Amniotic stem cell (primary cell): ENCODE measurements at places on chromosomes 6 and 20.

DNA sequence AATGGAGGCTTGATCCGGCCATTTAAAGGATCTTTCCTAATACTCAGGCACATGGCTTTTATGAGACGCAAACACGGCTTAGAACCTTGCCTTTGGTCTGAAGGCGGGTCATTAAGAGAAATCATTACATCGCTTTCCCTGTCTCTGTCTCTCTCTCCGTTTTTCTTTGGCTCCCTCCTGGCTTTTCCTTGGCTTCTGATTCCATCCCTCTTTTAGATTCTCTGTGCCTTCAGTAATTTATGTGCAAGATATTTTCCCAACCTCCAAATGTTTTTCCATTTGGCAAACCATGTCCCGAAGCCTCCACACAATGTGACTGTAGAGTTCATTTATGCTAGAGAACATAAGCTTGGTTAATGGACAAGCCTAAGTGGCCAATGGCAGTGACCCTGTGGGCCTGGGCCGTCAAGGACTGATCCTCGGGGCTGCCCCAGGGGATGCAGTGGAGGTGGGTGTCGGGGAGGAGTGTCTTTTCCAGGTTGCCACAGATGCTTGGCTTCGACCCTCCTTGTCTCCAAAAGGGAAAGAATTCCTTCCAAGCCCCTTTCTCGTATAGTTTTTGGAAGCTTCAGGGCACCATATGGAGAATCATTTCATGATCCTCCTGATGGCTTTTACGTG lies 157.0 kb downstream of the SCML4 start:
- DNase-seq, result no peak

GRCh38 chr6:3176562-3177355 lies 19.4 kb upstream of the TUBB2A start:
- DNase-seq, result peak; percentile 68

- no peak for DNase-seq
Observed at GRCh38 chr6:166650824-166651807, 24.1 kb upstream of the RPS6KA2 start.

DNA sequence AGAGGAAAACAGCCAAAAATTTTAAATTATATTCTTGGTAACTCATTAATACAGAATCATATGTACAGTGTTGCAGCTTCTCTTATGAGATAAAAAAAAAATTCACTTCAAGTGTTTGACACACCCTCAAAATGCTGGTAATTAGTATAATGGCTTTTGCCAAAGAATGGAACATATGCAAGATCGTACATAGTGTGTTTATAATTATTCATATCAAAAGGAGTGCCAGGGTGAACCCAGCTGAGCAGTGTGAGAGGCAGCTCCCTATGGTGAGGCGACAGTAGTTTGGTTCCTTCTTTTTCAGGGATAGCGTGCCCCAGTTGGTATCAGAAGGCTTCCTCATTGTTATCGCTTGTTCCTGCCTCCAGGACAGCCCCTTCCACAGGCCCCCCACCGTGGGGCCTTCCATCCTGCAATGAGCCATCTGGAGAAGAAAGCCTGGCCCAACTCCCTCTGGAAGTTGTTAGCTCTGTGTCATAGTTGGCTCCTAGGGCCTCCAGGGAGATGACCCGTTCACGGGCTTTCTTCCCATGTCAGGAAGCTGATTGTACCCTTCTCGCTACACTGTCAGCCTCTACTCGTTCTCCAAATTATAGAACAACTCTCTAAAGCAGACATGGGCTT lies 150.7 kb downstream of the FRK start:
- no peak for DNase-seq

DNA sequence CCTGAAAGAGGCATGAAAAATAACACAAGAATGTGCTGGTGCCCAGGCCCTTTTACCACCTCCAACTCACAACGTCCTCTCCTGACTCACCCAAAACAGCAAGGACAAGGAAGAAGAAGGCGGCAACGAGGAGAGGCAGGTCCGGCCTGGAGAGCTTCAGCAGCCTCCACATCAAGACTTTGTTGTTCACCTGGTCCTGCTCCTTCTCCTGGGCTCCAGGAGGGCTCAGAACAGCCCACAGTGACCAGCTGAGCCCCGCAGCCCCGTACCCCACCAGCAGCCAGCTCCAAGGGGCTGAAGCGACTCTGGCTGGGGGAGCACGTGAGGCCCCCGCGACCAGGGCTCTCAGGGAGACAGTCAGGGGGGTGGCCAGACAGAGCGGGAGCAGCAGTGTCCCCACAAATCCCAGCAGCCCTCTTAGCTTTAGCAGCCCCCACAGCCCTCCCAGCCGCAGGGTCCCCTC lies 857 bp downstream of the TAP2 start:
- DNase-seq, result no peak

DNA sequence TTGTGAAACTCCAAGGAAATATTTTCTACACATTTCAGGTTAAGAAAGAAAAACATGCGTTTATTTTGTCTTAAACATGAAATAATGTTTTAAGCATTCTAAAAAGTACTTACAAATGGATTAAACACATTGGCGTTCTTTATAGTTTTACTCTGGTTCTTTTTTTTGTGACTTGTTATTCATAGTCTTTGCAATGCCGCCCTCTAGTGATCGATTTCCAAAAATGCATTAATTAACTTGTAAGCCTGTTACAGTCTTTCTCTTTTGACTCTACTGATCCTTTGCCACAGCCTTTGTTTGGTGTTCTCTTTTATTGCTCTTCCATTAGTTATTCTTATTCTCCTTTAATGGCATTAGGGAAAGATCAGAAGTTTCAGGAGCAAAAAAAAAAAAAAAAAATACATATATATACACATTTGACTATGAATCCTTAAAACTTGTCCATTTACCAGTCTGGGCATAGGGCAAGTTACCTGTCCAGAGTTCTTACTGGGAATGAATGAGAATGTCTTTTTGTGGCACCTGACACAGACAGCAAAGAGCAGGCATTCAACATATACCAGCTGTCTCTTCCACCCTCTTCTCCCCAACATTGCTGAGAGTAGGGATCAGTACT lies 59.9 kb downstream of the MACROD2 start:
- DNase-seq, result peak; percentile 62

DNA sequence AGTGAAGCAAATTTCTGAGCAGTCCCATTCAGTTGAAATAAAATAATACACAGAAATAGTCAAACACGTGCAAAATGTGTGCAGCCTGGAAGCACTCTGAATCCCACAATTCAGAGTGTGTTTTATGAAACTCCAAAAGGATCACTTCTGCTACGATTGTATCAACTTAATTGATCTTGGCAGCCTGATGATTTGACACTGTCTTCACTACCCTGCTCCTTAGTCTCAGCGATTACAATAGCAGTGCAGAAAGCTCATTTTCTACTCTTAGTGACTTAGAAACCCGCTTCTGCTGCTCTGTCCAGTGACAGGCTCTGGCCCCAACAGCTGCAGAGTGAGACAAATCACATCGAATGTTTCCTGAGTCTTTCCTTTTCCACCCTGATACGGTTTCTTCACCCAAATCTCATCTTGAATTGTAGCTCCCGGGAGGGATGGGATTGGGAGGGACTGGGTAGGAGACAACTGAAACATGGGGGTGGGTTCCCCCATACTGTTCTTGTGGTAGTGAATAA lies 16.2 kb upstream of the EMILIN3 start:
- no peak for DNase-seq

DNA sequence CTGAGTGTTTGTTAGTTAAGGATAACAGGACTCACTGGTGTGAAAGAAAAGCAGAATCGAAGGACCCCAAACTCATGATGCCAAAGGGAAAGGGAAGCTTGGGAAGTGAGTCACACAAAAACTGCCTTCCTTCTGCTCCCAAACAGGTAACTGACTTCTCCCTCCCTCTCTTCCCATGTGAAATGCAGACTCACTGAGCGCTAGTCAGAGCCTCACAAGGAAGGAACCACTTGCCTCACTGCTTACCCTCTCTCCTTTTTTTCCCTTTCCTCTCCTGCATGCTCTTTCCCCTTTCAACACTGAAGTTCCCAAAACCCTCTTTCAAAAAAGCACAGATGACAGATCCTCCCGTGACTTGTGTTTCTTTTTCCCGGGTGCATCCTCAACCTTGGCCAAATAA lies 56.4 kb downstream of the LYRM4 start:
- no peak for DNase-seq

GRCh38 chr20:3674995-3675900 lies 6.6 kb downstream of the ADAM33 start:
- no peak for DNase-seq

DNA sequence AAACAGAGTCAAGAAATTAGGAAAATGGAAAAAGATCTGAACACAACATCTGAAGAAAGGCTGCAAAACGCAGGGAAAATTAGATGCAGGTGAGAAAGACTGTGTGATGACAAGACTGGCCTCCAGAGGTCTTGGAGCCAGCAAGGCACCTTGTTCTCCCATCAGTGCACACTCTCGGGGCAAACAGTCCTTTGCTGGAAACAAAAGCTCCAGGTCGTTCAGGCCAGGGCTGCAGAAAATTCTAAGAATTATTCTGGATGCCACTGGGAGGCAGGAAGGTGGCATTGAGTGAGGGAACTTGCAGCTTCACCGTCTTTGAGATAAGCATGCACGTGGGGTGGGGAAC lies 219.9 kb upstream of the SSTR4 start:
- no peak for DNase-seq

DNA sequence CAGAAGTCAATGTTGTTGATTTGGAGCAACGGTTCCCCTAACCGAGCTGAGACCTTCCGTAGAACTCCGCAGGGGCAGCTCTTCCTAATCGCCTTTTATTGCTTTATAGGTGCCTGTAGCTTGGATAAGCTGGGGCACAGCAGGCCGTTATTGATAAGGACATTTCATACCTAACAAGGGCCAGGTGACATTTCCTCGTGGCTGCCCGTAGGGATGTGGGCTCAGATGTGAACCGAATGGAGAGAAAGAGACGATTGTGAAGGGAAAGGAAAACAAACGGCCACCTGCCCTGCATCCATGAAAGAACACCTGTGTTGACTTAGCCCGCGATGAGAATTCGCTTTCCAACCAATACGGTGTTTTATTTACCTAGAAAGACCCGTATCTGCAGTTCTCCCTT lies 53.3 kb upstream of the DACT2 start:
- DNase-seq, result no peak

DNA sequence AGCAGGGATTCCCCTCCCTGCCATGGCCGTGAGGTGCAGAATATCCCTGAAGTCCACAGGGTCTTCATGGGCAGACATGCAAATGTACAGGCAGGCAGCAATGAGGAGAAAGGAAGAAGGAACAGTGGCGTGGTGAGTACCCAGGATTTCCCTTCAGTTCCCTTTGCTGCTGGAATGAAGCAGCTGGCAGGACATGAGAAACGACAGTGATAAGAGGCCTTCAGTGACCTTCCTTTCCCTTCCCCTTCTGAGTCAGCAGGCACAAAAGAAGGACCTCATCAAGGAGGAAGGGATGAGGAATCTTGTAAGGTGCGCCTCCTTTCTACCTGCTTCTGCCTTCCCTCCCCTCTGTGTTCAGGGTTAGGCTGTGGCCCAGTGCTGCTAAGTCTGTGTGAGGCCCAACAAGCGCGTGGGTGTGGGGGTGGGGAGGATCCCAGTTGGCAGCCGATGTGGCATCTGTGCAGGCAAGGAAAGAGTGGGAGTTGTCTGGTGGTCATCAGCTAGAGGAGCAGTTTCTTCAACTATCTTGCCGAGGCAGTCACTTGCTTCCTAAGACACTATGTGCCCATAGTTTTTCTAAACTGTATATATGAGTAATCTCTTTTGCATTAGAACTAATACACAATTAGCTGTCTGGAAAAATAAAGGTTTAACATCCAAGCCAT lies 29.5 kb upstream of the FBXO9 start:
- DNase-seq, result no peak

GRCh38 chr20:52429029-52429428 lies 237.4 kb upstream of the ZFP64 start:
- no peak for DNase-seq

DNA sequence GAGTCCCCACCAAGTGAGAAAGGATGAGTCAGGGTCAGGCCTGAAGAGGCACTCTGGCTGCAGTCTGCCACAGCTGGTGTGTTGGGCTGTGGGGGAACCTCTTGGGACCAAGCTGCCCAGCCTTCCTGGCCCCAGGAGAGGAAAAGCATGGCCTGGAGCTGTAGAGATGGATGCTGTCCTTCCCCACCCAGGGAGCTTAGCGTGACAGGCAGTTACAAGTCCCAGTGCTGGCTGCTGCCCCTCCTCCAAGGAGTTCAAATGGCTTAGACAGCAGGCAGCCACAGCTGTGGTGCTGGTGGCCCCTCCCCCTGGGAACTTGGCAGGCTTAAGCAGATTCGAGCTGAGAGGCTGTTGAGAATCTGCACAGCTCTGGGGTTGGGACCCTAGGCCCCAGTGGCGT lies 253.2 kb downstream of the PLCB1 start:
- no peak for DNase-seq

DNA sequence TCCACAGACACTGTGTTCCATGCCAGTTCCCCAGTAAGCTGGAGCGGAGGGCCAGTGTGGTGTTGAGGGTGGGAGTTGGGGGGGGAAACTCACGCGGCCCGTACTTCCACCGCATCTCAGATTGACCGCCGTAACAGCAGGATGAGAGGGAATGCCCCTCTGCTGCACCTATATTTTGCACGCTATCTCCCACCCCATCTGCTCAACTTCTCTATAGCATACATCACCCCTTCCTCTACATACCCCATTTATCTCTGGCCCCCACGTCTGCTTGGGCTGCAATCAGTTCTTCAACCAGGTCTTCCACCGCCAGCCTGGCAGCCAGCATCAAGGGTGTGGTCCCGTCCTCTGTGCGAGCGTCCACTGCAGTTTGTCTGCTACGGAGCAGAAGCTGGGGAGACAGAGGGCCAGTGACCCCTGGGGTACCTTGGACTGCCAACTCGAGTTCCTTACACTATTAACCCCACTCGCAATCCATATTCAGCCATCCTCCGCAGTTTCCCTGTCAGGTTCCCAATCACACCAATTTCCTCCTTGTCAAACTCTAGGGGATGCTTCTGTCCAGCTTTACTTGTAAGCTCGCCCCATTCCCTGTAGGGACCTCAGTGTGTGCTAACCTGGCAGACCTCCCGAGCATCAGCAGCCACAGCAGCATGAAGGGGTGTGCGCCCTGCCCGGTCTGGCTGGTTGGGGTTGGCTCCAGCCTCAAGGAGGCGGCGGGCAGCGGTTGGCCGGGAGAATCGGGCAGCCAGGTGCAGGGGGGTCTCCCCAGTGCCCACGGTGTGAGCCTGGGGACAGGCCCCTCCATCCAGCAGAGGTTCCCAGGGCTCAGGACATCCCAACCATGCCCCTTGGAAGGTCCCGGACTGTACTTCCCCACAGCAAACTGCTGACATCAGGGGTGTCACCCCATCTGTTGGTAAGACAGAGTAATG lies 4.5 kb upstream of the GPSM3 start:
- no peak for DNase-seq

- DNase-seq, result no peak
Observed at GRCh38 chr6:22807818-22808217, 238.5 kb downstream of the HDGFL1 start.

- DNase-seq, result no peak
Observed at GRCh38 chr20:16001286-16001685, 572.0 kb downstream of the KIF16B start.

GRCh38 chr6:41939176-41939847 lies 2.3 kb downstream of the CCND3 start:
- no peak for DNase-seq

- no peak for DNase-seq
Observed at GRCh38 chr20:37922016-37922415, 19.1 kb downstream of the VSTM2L start.

- DNase-seq, result no peak
Observed at GRCh38 chr6:105781915-105782314, 304.2 kb upstream of the PRDM1 start.
